HL-60 (cell line): ENCODE measurements at places on chromosomes 13 and 19.

- DNase-seq: no peak
These were observed 6.1 kb upstream of the C13orf46 start for GRCh38 chr13:113979791-113980471.

DNA sequence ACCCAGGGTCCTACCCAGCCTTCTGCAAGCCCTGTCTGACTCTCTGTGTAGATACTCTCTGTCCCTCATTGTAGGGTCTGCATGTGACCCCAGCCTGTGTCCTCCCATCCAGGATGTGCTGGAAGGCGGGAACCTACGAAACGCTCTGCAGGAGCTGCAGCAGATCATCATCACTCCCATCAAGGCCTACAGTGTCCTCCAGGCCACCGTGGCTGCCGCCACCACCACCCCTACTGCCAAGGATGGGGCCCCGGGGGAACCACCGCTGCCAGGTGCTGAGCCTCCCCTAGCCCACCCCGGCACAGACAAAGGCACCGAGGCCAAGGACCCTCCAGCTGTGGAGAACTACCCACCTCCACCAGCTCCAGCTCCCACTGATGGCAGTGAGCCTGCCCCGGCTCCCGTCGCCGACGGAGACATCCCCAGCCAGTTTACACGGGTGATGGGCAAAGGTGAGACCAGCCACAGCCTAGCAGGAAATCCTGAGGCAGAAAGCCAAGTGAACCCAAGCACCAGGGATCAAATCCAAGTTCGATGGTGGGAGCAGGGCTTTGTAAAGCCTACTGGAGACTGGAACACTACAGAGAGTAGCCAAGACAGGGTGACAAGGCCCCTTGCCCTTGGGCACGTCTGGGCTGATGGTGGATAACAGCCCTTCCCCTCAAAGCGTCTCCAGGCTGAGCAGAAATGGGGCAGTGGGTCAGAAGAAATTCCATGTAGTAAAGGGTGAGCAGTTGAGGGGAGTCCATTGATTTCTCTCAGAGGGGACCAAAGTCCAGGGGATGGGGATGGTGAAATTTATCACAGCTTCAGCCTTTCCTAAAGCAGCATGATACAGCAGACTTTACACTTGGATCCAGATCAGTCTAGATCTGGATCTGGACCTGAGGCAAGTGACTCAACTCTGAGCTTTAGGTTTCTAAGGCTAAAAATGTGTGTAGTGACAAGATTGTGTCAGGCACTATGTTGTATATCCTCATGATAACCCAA, 13.2 kb downstream of the PAF1 start:
- no peak for DNase-seq

DNA sequence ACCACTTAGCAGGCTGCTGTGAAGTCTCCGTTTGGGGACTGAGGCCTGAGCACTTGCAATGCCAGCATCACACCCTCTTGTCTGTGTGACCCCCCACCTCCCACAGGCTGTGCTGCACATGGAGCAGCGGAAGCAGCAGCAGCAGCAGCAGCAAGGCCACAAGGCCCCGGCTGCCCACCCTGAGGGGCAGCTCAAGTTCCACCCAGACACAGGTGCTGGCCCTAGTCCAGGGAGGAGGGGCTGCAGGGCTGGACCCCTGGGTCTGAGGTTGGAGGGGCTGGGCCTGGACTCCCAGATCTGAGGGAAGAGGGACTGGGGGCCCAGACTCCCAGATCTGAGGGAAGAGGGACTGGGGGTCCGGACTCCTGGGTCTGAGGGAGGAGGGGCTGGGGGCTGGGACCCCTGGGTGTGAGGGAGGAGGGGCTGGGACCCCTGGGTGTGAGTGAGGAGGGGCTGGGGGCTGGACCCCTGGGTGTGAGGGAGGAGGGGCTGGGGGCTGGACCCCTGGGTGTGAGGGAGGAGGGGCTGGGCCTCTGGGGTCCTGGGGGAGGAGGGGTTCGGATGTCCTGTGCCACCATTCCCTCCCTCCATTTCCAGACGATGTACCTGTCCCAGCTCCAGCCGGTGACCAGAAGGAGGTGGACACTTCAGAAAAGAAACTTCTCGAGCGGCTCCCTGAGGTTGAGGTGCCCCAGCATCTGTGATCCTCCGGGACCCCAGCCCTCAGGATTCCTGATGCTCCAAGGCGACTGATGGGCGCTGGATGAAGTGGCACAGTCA, 11.6 kb upstream of the DHDH start:
- DNase-seq: no peak

DNA sequence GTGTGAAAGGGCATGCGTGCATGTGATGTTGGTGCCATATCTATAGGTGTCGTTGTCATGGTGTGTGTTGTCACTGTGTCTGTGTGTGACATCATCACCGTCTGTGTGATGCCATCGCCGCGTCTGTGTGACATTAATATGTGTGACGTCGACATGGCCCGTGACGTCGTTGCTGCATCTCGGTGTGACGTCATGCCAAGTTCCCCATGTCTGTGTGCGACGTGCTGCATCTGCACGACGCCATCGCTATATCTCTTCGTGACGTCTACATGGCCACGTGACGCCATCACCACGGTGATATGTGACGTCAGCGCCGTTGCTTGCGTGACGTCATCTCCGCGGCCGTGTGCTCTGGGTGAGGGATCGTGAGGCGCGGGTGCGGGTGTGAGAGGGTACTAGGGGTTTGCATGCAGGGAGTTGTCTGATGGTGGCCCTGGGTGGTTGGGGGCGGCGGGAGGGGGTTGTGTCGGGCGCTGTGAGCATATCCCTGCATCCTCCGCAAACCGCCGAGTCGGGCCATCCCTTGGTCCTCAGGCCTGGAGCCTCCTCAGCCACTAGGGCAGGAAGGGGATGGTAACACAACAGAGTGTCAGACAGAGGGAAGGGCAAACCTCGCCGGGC, 14.6 kb downstream of the GTPBP3 start:
- DNase-seq: no peak

- DNase-seq: no peak
These were observed 34.0 kb upstream of the SPACA7 start for GRCh38 chr13:112341976-112342735.

GRCh38 chr19:7293762-7294557, at the start of gene INSR:
Gene INSR (minus strand): TSS chr19:7294414. CDS start chr19:7293891, 523 bp downstream.
- peak; percentile 93 for DNase-seq

DNA sequence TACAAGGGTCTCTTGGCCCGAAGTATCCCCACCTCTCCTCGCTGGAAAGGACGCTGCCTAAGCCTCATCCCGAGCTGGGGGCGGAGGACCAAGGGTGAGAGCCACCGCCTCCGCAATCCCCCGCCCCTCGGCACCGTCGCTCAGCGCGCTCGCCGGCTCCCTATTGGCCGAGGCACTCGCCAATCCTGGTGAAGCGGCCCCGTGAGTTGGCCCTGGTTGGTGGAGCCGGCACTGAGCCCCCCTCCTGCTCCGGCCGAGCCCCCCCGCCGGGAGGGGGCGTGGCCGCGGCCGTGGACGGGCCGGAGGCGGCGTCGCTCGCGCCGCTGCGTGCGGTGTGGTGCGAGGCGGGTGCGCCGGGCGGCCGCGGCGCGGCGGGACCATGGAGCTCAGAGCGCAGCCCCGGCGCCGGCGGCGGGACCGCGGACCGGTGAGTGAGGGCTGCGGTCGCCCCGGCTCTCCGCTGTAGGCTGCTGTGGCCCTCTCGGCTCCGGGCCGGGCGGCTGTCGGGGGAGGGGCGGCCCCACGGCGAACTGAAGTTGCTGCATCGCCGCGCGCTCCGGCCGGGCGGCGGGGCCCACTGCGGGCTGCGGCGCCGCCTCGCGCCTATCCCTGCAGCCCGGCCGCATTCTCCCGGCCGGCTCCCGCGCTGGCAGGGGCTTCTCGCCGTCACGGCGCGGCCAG, at the start of gene WASF3:
TSS of gene WASF3 (plus strand) at position 291 of the 681 bp plus-strand sequence. CDS start 84,588 bp downstream, outside the sequence.
- DNase-seq: peak; percentile 28

DNA sequence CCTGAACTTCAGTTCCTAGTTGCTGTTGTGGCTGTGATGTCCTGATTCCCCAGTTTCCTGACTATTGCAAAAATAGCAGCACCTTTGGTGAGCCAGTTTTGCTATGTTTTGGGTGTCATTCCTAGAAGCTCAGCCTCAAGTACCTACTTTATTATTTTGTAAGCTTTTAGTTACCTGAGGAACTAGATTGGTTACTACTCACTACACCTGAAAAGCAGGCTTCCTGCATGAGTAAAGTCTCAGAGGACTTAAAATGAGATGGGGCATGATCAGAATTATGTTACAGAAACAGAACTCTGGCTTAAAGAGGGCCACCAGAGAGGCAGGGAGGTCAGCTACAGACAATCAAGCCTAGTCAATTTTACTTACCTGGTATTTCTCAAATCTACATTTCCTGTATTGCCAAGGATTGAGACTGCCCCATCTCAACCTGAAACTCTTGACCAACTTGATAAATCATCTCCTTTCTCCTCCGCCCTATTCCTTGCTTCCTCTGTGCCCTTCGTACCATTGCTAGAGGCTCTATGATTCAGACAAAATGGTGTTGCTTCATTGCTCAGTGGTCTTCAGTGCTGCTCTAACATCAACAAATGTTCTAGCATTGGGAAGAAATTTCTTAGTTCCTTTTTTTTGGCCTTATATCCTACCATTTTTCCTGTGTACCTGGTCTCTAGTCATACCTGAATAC, 58.9 kb downstream of the RAP2A start:
- DNase-seq: no peak

- no peak for DNase-seq
These were observed 65.2 kb downstream of the DPRX start for GRCh38 chr19:53696951-53697350.

- DNase-seq: no peak
These were observed 83.8 kb downstream of the ZNF737 start for GRCh38 chr19:20481736-20482135.

DNA sequence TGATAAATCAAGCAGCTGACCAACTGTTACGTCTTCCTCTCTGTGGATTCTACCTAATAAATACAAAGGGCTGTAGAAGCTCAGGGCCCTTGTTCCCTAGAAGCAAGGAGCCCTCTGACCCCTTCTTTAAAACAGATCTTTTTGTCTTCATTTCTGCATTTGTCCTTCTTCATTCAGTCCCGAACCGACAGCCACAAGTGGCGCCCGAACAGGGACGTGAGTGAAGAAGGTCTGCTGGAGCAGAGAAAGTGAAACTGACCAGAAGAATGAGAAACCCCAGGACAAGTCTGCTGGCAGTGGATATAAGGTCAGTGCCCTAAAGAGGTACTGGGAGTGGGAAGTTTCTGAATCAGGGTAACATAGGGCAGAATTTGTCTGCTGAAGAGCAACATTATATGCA, 13.1 kb downstream of the ZNF773 start:
- no peak for DNase-seq

- DNase-seq: no peak
These were observed 15.3 kb upstream of the RAB8A start for GRCh38 chr19:16096280-16096855.

DNA sequence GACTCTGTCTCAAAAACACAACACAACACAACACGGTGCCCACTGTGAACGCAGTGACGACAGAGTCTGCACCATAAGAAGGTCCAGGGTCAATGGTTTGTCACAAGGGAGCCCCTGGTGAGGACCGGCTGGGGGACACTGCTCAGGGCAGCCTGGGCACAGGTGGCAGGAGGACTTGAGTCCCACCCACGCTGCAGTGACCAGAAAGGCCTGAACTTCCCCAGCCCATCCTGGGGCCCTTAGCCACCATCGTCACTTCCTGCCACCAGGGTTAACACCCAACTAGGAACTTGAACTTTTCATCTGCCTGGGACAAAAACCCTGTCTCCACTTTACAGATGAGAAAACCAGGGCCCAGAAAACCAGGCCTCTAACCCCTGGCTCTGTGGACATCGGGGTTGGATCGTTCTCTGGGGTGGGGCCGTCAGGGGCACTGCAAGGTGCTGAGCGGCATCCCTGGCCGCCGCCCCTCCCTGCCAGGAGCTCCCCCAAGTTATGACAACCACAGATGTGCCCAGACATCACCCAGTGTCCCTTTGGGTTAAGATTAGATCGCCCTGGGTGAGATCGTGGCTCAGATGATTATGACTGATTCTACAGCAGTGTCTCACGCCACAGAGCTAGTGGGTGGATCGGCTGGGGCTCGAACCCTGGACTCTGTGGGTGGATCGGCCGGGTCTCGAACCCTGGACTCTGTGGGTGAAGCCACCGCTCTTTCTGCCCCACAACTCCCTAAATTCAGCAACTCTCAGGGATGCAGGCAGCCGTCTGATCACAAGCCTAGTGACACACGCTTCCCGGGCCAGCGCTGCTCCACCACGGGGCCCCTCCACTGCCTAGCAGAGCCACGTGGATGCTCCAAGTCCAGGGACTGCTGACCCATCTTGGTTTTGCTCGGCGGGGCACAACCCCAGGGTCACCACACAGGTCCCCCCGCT, 14.0 kb downstream of the MOB3A start:
- peak; percentile 81 for DNase-seq

DNA sequence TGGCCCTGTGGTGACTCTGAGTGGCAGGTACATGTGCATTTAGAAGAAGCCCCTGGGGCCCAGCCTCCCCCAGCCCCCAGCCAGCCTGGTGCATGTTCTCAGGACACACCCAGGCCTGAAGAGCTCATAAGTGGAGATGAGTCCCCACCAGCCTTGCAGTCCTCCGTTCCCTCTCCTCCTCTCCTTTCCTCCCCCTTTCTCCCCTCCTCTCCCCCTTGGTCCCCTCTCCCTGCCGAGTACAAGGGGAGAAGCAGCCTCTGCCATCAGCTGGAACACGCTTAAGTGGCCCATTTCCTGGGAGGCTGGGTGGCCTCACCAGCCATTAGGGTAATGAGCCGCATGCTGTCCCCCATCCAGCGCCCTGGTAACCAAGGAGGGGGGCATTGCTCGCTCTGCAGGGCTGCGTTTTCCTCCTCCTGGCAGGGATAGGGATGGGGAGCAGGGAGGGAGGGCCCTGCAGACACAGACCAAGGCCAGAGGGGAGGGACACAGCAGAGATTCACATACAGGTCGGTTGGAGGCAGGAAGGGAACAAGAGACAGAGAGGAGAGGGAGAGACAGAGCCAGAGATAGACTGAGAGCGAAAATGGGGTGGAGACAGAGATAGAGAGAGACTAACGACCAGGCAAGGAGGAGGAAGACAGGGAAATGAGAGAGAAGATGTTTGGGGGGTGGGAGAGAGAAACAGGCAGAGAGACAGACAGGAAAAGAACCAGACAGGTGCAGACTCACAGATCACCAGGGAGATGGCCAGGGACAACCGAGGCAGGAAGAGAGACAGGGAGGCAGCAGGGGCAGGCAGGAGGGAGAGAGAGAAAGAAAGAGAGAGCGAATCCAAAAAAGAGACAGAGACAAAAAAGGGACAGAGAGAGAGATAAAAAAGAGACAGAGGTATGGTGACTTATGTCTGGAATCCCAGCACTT, 19.3 kb upstream of the DPP9 start:
- DNase-seq: no peak

- DNase-seq: no peak
These were observed 27.1 kb downstream of the EDNRB start for GRCh38 chr13:77891486-77891885.
